Astrocyte of the cerebellum (primary cell): ENCODE measurements at places on chromosomes 16 and 17.

DNA sequence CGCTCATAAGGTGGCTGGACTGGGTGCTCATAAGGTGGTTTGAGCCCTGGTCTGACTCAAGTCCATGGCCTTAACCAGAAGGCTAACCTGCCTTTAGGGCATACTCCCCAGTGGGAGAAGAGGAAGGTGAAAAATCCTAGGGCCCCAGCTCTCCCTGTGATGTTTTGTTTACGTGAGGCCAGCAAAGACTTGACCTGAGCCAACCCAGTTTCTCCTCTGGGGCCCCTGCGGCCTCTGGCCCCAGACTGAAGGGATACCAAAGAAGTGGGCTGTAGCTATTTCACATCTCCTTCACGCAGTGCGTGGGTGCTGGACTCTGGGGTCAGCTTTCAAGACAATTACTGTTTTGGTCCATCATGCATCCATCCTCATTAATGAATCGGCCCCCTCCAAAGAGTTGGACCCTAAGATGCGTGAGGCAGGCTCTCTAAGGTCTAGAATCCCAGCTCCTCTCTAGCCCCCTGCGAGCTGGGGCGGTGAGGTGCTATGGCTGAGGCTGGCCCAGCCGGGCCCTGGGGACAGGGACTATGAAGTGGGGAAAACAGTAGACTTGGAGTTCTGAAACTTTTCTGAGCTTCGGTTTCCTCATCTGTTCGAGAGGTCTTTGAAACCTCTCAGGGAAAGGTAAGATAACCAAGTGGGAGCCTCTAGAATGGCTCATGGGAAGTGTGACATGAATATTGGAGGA lies 1.5 kb downstream of the SH2B1 start:
- DNase-seq, result no peak

- no peak for DNase-seq
Observed at GRCh38 chr16:47571049-47571448, 109.9 kb downstream of the PHKB start.

- no peak for DNase-seq
Observed at GRCh38 chr17:75350706-75351105, 54.8 kb downstream of the GRB2 start.

DNA sequence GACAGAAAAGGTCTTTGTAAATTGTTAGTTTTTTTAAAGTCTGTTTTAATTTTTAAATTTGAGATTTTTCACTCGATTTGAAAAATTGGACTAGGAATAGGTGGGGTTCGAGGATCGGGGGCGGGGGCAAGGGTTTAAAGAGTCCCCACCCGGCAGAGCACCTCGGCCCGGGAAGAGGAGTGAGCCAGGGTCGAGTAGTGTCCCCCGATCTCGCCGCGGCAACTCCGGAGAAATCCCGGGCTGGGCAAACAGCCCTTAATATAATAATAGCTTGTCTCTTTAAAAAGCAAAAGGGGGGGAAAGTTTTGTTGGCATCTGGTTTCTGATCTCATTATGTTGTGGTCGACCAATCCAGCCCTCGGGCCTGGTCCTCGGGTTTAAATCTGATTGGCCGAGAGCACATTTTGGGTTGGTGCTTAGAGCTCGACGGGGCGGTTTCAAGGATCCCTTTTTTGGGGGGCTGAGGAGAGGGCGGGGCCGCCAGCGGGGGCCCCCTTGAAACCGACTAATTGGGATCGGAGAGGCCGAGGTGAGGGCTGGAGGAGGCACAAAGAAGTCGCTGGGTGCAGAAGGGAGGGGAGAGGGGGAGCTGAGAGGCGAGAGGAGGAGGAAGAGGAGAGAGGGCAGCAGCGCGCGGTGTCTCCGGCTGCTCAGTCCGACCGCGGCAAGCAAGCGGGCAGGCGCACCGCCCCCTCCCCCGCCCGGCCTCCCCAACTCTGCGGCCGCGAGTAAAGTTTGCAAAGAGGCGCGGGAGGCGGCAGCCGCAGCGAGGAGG lies at the start of gene FZD2:
TSS of gene FZD2 (plus strand) at position 653 of the 775 bp plus-strand sequence. CDS start 205 bp downstream, outside the sequence.
- DNase-seq, result peak; percentile 97

DNA sequence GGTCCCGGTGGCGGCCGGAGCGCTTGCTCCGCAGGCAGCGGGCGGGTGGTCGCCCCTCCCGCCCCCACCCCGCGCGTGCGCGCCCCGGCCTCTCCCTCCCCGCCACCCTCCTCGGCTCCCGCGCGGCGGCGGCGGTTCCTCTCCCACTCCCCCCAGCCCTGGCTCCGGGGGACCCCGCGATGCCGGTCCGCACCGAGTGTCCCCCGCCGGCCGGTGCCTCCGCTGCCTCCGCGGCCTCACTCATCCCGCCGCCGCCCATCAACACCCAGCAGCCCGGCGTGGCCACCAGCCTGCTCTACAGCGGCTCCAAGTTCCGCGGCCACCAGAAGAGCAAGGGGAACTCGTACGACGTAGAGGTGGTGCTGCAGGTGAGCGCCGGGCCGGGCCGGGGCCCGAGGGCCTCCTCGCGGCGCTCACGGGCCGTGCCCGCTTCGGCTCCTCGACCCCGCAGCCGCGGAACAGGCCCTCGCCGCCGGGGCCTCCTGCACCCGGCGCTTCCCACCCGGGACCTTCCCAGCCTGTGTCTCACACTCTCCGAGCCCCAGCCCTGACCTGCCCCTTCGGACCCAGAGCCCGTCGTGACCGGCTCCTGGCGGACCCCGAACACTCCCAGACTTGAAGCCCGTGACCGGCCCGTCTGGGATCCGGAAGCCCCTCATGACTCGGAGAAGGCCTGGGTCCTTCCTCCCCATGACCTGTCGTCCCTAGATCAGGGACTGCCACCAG lies 490 bp downstream of the GID4 start:
- no peak for DNase-seq

DNA sequence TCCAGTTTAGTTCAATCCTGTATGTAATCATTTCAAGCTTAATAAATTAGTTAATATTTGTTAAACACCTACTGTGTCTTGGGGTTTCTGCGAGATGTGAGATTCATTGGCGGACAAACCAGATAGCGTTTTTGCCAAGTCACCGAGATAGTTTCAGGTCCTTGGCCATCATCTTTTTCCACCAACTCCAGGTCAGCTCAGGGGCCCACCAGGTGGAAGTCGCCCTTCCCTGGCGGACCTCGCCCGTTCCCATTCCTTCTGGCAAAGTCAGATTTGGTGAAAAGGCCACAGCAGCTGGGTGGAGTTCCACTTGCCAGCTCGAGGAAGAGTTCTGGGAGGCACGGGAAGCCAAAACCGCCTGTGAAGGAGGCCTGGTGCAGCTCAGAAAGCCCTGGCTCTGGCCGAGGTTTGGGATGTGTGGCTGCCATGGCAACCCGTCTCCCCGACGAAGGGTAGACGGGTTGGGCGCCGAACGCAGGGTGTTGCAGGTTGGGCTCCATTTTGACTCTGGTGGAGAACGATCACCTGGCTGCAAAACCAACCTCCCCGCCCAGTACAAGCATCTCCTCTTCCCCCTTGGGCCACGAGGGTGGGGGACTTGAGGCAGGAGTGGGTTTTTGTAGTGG lies 39.5 kb downstream of the CMIP start:
- no peak for DNase-seq

GRCh38 chr16:1920727-1921171 lies 2.5 kb upstream of the HS3ST6 start:
- no peak for DNase-seq

GRCh38 chr16:75114179-75114945 lies 2.2 kb downstream of the LDHD start:
- no peak for DNase-seq

DNA sequence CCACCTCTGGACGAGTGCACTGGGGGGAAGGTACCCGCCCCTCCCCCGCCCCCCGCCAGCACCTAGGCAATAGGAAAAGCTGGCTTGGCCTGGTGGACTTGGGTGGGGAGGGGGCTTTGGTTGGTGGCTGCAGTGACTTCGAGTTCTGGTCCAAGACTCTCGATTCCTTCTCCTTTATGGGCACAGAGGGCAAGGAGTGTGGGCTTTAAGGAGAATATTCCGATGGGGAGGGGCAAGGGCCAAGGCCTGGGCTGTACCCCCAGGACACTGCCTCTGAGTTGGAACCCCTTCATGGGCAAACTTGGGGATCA lies 409 bp downstream of the ACSF2 start:
- DNase-seq, result no peak

DNA sequence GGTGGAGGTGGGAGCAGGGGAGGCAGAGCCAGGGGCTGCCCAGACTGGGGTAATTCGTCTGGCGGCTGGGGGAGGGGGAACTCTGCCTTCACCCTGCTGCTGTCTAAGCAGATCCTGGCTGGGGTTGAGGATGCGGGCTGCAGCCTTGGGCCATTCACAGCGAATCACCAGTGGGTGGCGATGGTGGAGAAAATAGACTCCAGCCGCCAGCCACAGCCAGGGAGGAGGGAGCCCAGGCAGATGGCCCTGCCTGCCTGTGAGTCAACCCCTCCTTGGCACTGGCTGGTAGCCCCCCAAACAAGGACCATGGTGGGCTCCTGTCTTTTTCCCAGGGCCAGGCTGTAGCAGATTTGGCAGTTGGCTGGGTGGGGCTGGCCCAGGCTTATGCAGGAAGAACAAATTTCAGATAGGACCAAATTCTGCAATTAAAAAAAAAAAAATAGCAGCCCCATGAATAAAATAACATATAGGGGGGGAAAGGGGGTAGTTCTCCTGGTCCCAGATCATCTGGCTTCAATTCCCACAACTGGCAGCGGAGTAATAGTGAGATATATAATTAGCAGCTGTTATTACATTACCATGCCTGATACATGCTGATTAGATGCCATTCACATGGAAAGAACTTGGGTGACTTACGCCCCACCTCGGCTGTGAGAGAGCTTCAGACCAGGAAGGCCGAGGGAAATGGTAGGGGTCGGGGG lies 41.5 kb upstream of the CDH5 start:
- DNase-seq, result no peak

- DNase-seq, result no peak
Observed at GRCh38 chr17:63474174-63474573, 2.7 kb upstream of the ACE start.

GRCh38 chr17:66704858-66705520 lies 129.9 kb upstream of the CACNG5 start:
- no peak for DNase-seq

DNA sequence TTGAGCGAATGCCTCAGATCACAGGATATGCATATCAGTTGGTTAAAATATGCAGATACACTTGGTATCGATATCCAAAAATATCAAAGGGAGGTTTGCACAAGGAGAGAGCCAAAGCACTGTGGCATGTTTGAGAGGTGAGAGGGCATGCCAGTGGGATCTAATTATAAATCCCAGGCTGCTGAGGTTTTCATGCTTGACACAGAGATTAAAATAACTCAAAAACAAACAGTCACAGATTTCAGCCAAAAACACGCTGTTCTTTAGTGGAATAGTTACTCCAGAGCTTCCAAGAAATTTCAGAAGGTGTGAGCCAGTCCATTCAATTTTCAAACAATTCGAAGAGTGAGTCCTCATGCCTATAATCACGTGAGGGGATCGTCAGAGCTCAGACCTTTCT lies 477.9 kb downstream of the SOX9 start:
- no peak for DNase-seq

DNA sequence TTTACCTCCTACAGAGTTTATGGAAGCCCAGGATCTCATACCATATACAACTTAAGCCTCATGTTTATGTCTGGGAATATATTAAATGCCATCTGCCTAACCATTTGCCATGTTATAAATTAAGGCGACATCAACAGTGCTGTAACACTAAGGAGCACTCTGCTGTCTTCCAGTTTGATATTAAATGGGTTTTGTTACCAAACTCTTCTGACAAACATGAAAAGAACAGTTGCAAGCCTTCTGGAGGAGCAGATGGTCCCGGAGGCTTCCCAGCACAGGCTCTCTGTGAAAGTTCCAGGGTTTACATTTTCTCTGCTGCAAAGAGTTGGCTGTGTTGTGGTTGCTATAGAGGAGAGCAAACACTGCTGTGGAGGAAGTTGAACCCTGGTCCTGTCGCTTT lies 545.3 kb upstream of the SALL1 start:
- no peak for DNase-seq

DNA sequence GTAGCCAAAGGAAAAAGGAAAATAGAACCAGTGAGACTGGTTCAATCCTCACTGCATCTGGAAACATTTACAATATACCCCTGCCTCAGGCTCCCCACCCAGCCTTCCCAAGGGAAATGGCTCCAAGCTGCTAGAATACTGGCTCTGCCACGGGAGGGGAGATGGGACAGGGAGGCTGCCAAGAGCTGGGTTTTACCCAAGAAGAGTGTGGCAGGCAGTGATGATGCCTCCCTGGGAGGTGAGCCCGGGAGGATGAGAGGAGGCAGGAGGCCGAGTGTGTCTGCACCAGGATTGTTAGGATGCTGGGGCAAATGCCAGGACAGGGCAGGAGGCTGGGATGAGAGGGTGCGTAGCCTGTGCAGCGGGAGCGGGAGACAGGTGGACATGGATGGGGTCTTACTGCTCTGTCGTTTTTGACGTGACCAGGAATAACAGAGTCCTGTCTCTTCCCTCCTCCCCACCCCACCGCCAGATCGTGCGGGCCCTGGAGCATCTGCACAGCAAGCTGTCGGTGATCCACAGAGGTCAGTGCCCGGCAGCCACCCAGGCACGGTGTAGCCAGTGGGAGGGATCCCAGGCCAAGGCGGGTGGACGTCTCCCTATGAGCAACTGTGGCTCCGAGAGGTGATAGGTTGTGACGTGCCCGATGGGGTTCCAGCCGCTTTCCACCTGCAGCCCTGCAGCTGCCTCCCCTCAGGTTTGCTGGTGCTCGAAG lies 18.4 kb downstream of the MAP2K3 start:
- no peak for DNase-seq

- DNase-seq, result no peak
Observed at GRCh38 chr16:57505169-57505568, 18.9 kb upstream of the DOK4 start.

DNA sequence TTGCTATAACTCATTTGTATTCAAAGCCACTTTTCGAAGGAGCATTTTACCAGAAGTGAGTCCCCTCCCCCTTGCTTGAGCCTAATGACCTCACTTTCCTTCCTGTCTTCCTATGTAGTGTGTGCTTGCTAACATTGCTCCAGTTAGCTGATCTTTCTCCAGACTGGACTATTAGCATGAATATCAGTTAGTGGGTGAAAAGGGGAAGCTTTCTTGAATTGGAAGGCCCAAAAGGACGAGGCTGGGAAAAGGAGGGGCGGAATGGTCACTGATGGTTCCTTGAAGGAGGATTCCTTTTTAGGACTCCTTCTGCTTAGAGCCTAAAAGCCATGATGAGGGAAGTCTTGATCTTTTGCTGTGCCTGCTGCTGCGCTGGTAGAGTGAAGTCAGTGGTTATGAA lies 11.9 kb downstream of the MAP3K3 start:
- no peak for DNase-seq

- no peak for DNase-seq
Observed at GRCh38 chr17:56675876-56676660, 82.6 kb downstream of the NOG start.

- no peak for DNase-seq
Observed at GRCh38 chr17:65457183-65457582, 104.3 kb downstream of the AXIN2 start.
